ENCODE measurements at places on chromosomes 4 and X. TPM values are rescaled to one million over a fixed set of nuclear protein-coding genes. Genes with fewer than 3 reads are reported as not detected.

Gene USP51
- 0.85 TPM for total RNA-seq

Gene RNF175
- not detected for total RNA-seq

- DNase-seq = no peak
Measured at GRCh38 chrX:39309721-39310152, 508.5 kb downstream of the MID1IP1 start.

DNA sequence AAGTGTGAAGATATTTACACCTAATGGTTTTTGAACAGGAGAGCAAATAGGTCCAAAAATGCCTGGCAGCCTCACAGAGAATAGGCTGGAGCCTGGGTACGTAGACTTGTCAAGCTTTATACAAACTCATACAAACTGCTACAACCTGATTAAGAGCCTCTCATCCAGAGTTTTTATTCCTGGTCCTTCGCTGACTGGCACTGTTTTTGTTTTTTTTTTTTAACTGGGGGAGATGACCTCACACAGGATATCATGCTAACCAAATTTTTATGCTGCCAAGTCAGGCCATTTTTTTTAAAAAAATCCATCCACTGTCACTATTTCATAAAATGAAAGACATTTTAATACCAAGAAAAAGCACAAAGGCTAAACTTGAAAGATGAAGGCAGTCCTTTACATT, 1.9 kb downstream of the FAM114A1 start:
- DNase-seq = no peak

- no peak for DNase-seq
Measured at GRCh38 chr4:2790583-2791517, 2.0 kb upstream of the SH3BP2 start.

DNA sequence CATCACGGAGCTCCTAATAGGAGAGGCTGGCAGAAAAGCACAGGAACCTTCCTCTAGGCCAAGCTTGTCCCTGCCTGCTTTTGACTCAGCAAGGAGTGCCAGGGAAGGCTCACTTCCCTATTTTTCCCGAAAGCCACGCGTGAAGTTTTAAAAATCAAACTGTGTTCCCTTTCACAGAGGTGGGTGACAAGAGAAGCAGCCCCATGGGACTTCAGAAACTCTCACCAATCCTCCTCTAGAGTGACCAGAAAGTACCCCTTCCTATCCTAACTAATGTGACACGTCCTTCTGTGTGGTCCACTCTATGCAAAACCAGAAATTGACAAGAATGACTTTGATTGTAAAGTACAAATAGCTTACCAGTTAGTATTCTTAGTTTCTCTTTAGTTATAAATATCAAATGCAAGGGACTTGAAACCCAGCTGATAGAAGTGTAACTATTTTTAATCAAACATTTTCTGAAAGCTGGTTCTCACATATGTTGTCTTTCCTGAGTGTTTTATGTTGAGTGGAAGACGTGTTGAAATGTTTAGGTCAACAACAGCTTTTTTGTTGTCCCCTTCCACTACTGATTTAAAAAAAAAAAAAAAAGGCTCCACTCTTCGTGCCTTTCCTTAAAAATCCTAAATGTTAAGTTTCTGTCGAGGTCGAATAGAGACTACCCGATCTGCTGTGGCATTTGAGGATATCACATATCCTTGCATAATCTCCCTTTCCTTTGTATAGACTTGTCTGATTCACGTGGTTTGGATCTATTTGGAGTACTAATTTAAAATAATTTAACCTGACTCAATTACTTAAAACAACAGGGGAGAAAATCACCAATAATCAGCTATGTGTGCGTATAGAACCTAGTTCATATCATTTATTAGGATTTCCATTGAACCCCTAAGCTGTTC, 42.1 kb downstream of the NFKB1 start:
- DNase-seq = no peak

DNA sequence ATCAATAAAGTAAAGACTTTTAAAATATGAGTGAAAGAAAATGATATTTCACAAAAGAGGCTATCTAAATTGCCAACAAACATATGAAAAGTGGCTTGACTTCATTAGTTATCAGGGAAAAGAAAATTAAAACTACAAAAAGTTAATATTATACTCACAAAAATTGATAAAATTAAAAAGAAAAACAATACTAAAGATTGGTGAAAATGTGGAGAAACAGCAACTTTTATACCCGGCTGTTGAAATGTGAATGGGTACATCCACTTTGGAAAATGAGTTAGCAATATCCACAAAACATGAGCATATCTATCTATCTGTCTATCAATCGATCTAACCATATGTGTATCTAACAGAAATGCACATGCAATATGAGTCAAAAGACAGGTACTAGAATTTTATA, 122.3 kb downstream of the ANAPC10 start:
- DNase-seq = no peak

- no peak for DNase-seq
Measured at GRCh38 chr4:83205760-83206159, 78.8 kb downstream of the COQ2 start.

All from foreskin keratinocyte (primary cell).